ENCODE measurements at places on chromosomes 7 and 10.

GRCh38 chr10:80517416-80518142 lies 20.1 kb upstream of the SH2D4B start:
- DNase-seq, result no peak

DNA sequence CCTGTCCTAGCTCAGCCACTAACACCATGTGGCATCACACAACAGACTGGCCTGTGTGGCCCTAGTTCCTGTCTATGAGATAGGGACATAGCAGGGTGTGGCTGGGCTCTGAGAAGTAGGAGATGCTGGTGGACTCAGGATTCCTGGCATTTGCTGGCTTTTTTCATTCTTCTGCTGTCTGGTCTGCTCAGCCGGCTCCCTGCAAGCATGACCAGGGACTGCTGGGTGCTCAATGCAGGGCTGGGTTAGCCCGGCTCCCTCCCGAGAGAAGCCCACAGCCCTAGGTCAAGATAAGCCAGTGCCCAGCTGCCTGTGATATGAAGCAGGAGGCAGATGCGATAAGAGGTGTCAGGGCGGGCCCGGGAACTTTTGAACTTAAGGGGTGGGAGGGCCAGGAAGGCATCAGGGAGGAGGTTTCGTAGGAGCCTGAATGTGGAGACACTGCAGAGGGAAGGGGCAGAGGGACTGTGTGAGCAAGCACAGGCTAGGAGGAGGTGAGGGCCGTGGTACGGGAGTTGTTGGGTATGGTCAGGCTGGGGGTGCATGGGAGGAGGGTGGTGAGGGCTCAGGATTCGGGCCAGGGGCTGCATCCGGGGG lies 3.5 kb downstream of the AQP1 start:
- DNase-seq, result no peak

DNA sequence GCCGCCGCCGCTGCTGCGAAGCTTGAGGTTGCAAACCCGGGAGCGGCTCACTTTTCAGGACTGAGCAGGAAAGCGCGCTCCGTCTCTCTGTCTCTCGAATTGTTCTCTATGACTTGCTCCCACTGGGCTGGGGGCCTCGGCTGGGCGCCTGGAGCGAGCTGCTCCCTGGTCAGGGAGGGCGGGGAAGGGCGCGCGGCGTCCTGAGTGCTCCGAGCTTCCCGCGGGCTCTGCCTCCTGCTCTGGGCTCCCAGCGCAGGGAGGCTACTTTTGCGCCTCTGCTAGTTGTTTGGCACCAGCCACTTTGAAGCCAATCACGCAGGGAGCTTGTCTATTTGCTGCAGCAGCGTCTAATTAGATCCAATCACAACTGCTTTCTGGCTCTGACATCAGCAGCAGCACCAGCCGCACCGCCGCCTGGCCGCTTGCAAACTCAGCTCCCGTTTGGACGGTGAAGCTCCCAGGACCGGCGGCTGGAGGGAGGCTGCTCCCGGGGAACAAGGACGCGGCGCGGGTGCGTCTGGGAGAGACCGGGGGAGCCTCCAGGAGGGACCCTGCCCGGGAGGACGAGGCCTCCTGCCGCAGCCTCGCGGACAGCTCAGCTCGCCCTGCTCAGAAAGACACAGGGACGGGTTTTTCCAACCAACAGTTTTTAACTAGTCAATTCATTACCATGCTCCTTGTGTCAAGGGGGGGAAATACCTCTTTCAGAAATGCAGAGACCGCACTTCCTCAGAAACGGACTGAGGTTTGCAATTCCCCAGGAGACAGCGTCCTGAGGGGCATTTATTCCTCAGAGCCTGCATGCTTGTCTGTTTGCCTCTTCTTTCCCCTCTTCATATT lies at the start of gene ADARB2:
TSS of gene ADARB2 (minus strand) at position 304 of the 840 bp plus-strand sequence.
- DNase-seq, result no peak

DNA sequence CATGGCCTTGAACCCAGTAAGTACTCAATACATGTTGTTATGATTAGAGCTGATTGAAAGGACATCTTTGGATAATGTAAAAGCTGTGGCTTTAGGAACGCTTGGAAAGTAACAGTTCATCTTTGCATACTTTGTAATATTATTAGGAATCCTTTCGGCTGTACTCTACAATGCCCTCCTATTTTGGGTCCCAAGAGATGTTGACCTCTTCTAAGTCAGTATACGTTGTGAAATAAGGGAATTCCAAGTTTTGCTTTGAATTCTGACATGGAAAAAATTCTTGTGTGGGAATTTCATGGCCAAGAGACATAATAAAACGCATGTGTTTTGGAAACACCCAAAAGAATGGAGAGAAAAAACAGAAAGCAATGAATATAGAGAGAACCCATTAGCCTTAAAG lies 7.7 kb downstream of the AGR3 start:
- DNase-seq, result no peak

Data from KG1 (cell line).